T-cell (primary cell): ENCODE measurements at places on chromosomes 16 and 17.

- DNase-seq: no peak
Measured at GRCh38 chr17:27848931-27849330, 44.2 kb downstream of the LYRM9 start.

GRCh38 chr17:957856-958421 lies 21.6 kb downstream of the NXN start:
- no peak for DNase-seq

GRCh38 chr16:1285669-1286512 lies 23.5 kb upstream of the UBE2I start:
- DNase-seq: no peak

- DNase-seq: peak; percentile 30
Measured at GRCh38 chr17:78979780-78980623, at the start of gene LGALS3BP. Gene LGALS3BP, minus strand, starts transcription at chr17:78979923. Its CDS starts 2,732 bp downstream, at chr17:78977191.

GRCh38 chr16:73021866-73022495 lies 25.9 kb downstream of the ZFHX3 start:
- no peak for DNase-seq

- no peak for DNase-seq
Measured at GRCh38 chr16:64977206-64977920, 144.5 kb downstream of the CDH11 start.

- DNase-seq: no peak
Measured at GRCh38 chr17:71703701-71704100, 417.1 kb upstream of the SOX9 start.

- DNase-seq: no peak
Measured at GRCh38 chr17:82950525-82951102, 110.8 kb upstream of the ZNF750 start.

GRCh38 chr16:67703626-67704025 lies 15.5 kb downstream of the GFOD2 start:
- no peak for DNase-seq

DNA sequence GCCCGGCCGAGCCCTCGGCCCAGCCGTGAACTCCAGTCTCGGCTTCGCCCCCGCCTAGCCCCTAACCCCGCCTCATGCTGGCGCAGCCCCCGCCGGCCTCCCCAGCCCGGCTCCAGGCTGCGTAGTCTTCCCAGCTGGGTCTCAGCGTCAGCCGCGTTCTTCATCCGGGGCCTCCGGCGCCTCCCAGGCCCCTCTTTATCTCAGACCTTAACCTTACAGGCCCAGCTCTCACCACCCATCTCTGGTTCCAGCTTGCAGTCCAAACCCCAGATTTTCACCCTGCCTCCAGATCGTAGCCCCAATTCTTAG lies at the start of gene PROCA1:
PROCA1 (minus strand) TSS at position 166 of the 309 bp plus-strand sequence. CDS start 228 bp downstream, outside the sequence.
- DNase-seq: peak; percentile 33

- DNase-seq: no peak
Measured at GRCh38 chr17:82871776-82872561, 32.1 kb upstream of the ZNF750 start.

GRCh38 chr17:71959154-71959553 lies 161.7 kb upstream of the SOX9 start:
- DNase-seq: no peak

- DNase-seq: no peak
Measured at GRCh38 chr16:74462361-74462760, 41.1 kb upstream of the CLEC18B start.

GRCh38 chr17:47720196-47720595 lies 12.8 kb upstream of the TBX21 start:
- DNase-seq: no peak

GRCh38 chr16:30609002-30609925 lies 925 bp downstream of the ZNF689 start:
- DNase-seq: peak; percentile 30

DNA sequence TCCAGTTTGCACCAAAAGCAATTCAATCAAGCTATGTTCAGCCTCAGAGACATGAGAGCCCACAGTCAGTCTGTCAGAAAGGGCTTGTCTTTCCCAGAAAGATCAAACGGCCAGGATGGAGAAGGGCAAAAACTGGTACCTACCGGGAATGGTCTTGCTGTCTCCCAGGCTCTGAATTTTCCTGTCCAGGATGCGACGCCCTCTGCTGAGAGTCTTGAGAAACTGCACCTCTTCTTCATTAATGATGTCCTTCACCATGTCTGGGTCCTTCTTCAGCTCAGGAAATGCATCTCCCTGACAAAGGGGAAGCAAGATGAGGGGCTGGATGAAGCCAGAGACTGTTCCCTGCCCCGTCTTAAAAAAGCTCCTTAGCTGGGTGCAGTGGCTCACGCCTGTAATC lies 15.8 kb upstream of the EXOSC6 start:
- no peak for DNase-seq

GRCh38 chr17:80961541-80962330 lies 29.9 kb upstream of the CHMP6 start:
- no peak for DNase-seq

- no peak for DNase-seq
Measured at GRCh38 chr17:50817838-50818237, 17.5 kb upstream of the WFIKKN2 start.

DNA sequence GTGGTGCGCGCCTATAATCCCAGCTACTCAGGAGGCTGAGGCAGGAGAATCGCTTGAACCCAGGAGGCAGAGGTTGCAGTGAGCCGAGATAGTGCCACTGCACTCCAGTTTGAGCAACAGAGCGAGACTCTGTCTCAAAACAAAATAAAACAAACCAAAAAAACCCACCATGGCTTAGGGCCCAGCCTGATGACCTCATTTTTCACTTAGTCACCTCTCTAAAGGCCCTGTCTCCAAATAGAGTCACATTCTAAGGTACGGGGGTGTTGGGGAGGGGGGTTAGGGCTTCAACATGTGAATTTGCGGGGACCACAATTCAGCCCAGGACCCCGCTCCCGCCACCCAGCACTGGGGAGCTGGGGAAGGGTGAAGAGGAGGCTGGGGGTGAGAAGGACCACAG lies 1.4 kb upstream of the STH start:
- DNase-seq: no peak

GRCh38 chr17:31251105-31251969 lies 45.7 kb downstream of the OMG start:
- no peak for DNase-seq

GRCh38 chr16:79150632-79151310 lies 449.8 kb downstream of the MAF start:
- DNase-seq: no peak

DNA sequence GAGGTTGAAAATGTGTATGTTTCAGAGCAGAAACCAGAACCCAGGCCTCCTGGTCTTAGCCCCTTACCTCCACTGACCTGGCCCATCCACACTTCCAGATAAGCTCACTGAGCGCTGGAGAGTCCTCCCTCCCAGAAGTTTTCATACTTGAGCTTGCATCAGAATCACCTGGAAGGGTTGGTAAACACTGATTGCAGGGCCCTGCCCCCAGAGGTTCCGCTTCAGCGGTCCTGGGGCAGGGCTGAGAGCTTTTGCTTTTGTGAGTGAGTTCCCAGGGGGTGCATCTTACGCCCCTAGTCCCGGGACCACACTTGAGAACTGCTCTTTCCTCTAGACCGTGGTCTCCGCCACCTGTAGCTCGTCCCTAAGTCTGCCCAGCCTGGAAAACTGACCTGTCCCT lies 20.6 kb downstream of the TTYH2 start:
- DNase-seq: no peak

- DNase-seq: no peak
Measured at GRCh38 chr16:85483424-85483823, 129.7 kb upstream of the GSE1 start.

DNA sequence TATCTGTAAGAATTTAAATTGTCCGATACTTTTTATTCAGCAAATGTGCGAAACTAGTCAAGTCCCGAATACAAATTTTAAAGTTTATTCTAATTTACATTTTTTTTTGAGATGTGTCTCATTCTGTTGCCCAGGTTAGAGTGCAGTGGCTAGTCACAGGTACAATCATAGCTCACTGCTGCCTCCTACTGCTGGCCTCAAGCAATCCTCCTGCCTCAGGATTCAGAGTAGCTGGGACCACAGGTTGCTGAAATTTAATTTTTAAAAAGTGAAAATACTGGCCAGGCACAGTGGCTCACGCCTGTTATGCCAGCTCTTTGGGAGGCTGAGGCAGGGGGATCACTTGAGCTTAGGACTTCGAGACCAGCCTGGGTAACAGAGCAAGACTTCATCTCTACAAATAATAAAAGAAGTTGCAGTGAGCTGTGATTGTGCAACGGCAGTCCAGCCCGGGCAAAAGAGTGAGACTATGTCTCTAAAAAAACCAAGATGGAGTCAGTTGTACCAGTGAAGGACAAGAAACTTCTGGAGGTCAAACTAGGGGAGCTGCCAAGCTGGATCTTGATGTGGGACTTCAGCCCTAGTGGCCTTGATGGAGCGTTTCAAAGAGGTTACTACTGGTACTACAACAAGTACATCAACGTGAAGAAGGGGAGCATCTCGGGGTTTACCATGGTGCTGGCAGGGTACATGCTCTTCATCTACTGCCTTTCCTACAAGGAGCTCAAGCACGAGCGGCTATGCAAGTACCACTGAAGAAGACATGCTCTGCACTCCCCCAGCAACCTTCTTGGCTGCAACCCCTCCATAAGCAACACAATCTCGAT lies 5.6 kb downstream of the POLG2 start:
- DNase-seq: no peak

- no peak for DNase-seq
Measured at GRCh38 chr17:75191584-75191983, 8.8 kb upstream of the SUMO2 start.

DNA sequence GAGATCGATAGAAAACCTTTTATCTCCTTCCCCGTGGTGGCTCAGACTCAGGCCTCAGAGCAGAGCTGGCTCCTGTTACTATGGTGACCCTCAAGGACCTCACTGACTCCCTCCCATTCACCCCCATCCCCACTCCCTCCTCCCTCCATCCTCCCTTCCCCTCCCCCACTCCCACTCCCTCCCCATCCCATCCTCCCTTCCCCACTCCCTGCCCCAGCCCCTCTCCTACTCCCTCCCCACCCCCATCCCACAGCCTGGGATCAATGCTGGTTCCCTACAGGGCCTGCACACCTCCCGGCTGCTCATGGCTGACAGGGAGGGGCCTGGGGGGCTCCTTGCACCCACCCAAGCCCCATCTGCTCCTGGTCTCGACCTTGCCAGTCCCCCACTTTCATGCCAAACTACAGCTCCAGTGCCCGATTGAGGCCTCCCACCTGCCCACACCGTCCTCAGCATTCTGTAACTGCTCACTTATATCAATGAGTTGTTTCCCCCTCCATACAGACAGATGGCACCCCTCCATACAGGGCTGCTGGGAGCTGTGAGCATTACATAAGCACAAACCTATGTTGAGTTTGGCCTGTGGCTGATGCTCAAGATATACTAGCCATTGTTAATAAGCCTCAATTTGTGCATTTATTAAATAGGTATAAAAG lies 11.6 kb upstream of the RAI1 start:
- no peak for DNase-seq

DNA sequence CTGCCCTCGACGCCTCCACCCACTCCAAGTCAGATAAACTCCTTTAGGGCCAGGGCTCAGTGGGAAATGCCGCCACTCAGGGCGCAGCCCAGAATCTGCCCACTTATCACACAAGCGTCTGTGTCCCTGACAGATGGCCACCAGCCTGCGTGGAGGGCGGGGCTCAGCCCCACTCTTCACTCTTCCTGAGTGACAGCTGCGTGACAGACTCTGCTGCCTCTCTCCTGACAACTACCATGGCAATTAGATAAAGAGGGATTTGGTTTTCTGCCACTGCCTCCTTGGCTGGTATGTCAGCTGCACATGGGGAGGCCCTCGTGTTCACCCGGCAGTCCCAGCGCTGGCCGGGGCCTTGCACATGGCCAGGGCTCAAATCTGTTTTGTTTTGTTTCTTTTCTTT lies 96.2 kb downstream of the RTN4RL1 start:
- DNase-seq: no peak

GRCh38 chr17:73401911-73402310 lies 90.1 kb upstream of the CDC42EP4 start:
- DNase-seq: peak; percentile 39

GRCh38 chr17:12519956-12520594 lies 145.6 kb upstream of the MYOCD start:
- DNase-seq: no peak

- no peak for DNase-seq
Measured at GRCh38 chr16:78128913-78129312, 29.5 kb downstream of the WWOX start.

- no peak for DNase-seq
Measured at GRCh38 chr16:27840311-27841060, 223.0 kb downstream of the GSG1L start.

DNA sequence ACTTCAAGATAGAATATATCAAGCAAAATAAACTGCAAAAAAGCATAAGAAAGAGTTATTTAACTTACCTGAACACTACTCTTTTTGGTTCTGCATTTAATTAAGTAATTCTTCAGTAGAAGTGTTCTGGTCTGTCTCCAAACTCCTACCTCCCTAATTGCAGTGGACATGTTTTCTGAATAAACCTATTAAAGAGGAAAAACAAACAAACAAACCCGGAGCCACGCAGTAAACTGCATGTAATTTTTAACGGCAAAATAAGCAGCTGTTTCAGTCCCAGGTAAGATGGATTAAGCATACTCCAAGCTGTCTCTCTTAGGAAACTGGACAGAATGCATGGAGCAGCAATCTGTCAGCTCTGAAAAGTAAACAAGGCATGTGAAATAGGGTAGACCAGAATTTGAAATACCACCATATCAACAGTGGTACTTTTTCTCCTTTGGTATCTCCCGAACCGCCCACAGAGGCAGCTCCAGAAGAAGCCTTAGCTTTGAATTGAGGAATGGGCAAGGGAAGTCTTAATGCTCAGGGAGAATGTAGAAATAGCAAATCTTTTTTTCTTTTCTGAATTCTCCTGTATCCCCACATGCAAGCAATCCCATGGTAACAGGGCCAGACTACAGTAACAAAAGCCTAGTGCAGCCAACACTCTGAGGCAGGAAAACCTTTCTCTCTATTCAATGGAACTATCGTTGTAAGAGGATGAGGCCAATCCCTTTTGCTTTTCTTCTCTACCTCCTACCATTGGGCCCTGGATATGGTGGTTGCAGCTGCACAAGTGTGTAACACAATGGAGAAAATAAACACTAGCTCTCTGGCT lies 12.5 kb downstream of the ABCA5 start:
- DNase-seq: no peak

- DNase-seq: no peak
Measured at GRCh38 chr17:48463526-48463925, 33.5 kb upstream of the SKAP1 start.

GRCh38 chr16:87945351-87946042 lies 5.7 kb upstream of the BANP start:
- DNase-seq: no peak

DNA sequence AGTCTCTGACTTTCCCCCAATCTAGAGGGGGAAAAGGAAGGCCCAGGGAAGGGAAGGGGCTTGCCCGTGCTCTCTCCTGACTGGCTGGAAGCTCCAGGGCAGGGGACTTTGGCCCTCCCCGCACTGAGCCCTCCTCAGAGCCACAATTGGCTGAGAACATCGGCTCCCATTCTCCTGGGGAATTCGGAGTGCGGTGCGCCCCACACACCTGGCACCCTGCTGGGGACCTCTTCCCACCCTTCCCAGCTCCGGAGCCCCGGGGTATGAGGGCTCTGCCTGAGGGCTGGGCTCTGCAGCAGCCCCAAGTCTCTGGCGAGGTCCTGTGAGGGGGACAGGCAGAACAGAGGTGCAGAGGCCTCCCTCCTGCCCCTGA lies 36.0 kb downstream of the PIMREG start:
- no peak for DNase-seq
